ENCODE measurements at places on chromosomes 7 and 10.

DNA sequence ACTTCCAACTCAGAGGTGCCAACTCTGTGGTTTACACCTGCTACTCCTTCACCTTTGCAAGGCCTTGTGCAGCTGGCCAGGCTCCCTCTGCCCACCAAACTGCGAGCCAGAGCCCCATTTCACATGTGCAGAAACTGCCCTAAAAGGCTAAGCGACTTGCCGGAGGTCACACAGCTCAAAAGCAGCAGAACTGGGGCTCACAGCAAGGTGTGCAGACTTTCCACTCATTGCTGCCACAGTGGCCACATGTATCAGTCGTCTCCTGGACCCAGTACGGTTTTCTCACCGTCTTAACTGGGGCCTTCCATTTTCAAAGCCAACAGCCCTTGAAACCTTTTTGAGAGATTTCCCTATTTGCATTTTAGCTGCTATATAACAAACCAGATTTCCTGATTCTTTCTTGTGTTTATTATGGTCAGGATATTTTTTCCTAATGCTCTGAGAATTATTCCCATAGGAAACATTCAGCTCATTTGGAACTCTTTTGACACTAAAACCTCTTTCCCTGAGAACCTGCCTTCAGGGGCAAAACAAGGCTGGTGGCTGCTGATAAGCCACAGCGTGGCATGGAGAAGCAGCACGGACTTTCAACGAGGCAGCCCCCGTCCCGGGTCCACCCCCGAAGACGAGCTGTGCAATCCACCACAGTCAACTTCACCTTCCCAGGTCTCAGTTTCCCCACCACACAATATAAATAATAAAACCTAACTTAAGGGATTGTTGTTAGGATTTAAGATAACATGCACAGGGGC, 29.9 kb downstream of the SORBS1 start:
- DNase-seq, result no peak

- DNase-seq, result no peak
Measured at GRCh38 chr10:78254013-78254412, 220.3 kb downstream of the RPS24 start.

DNA sequence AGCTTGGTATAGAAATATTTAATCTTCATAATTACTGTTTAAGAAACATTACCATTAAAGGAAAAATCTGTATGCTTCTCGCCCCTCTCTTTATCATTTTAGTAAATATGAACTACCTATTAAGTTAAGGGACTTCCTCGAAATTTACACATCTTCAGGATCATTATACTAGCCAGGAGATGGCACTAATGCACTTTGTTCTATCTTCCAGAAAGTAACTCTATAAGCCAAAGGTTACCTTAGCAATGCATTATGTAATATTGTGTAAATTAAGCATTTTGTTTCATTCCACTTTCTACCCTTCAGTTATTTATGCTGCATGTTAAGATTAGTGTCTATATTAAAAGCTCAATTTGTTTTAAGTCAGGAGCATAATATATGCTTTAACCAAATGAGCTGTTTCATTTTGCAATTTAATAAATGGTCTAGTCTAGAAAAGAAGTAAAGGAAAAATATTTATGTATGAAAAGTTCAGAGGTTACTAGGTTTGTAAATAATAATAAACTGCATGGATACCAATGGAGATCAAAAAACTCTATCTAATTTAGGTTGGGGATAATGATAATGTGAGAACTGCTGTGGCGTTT, 128.5 kb downstream of the ANKRD7 start:
- DNase-seq, result no peak

- no peak for DNase-seq
Measured at GRCh38 chr10:43347997-43348396, 23.4 kb upstream of the FXYD4 start.

DNA sequence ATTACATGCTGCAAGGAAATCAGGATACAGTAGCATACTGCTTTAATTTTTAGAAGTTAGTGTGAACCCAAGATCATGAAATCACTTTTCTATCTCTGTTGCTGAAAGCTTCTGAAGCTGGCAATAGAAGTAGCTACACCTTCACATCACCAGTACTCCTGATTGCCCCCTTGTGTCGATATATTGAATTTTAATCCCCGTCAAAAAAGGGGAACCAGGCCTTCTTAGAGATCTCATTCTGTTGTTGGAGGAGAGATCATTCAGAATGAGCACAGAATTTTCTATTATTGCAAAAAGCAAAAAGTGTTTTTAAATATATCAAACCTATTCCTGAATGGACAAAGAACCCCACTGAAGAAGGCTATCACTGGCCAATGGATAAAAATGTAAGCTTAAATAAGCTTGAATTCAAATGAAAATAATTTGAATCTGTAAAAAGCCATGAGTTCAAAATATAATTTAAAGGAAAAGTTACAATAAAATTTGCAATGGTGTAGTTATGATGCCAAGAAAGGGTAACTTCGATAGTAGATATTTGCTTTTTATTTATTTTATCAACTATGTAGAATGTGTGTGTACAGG, 39.7 kb upstream of the TEX47 start:
- no peak for DNase-seq

DNA sequence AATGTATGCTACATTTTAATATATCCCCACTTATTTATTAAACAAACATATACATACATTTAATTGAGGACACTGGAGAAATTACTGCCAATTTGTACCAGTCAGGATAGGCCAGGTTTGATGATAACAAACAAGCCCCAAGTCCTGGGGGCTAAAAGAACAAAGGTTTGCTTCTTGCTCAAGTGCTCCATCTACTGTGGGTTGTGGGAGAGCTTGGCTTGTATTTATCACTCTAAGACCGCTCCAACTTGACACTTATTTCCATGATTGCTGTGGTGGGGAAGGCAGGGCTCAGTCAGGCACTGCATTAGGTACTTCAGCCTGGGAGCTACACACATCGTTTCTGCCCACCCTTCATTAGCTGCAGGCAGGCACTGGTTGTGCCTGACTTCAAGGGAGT, 136.6 kb upstream of the ZNF32 start:
- no peak for DNase-seq
